ENCODE measurements at places on chromosomes 1 and 21.

GRCh38 chr1:8467308-8467707 is 149.4 kb downstream of the SLC45A1 start:
- no peak for DNase-seq

DNA sequence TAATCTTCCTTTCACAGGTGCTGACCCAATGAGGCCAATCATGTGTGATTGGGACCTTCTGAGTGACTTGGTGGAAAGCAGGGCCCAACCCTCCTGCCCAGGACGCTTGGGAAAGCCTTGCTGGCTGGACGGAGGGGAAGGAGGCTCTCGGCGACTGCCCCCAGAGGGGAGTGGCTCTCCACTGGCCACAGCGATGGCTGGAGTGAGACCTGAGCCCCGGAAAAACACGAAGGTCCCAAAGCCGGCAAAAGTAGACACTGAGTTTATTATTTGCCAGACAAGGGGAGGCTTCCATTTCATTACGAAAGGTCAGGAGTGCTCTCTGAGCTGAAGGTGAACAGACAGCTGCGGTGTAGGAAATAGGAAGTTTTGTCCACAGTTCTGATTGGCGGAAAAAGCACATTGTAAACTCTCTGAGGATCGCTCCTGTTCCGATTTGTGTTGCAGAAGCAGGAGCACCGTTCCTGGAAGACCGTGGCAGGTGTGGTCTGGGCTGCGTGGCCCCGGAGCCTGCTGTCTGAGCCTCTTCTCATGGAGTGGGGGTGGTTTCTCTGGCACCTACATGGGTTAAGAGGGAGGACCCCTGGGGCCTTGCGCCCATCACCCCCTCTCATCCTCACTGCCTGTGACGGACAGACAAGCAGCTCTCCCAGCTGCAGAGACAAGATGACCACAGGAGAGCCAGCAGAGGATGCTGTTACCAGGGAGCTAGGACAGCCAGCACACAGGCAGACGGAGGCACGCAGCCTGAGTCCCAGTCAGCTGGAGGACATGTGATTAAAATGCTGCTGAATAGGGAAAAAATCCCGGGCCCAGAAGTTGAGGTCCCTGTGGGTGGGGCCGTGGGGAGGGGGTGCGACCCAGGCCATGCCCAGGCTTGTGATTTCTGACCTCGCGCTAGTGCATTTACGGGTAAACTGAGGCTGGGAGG is 41.5 kb downstream of the KRTAP10-1 start:
- DNase-seq = no peak

DNA sequence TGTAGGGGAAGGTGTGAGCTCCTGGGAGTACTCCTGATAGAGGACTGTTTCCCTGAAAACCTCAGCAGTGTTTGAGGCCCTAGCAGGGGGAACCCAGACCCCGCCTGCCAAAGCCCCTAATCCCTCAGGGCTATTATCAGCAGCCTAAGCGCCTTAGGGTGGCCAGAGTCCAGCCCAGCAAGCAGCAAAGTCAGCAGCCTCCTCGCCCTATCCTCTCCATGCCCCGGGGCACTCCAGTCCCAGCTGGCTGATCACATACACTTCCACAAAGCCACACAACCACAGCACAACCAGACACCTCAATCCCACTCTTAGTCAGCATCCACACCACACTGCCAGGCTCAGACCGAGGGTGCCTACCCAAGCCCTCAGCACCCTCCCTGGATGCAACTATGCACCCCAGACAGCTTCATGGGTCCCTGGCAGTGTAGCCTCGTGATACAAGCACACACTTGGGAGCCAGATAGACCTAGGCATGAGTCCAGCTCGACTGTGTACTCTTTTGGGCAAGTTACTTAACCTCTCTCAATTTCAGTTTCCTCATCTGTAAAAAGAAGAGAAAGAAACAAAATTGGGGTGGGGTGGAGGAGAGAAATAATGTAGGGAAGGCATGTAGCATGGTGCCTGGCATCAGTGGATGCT is 7.1 kb downstream of the IGSF9 start:
- DNase-seq = no peak

DNA sequence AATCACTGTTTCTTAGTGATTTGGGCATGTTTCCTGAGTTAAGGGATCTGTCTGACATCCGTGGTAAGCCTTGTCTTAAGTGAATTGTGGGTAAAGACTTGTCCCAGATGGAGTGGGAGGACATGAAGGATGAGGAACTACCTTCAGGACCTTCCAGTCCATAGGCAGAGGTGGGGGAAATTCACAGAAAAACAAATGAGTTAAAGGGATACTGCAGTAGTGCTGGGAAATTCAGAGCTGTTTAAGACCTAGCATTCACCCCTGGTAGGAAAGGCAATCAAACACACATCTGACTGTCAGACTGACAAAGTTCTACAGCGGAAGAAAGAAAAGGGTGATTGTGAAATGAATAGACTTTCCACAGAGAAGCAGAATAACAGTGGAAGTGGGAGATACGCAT is 3.0 kb downstream of the GNAT2 start:
- no peak for DNase-seq

- no peak for DNase-seq
These were observed 116.1 kb downstream of the DMRTB1 start for GRCh38 chr1:53575141-53575954.

- DNase-seq = no peak
These were observed 152.7 kb downstream of the DAB1 start for GRCh38 chr1:57270927-57271698.

- DNase-seq = peak; percentile 74
These were observed 4.6 kb downstream of the IFFO2 start for GRCh38 chr1:18951818-18952391.

DNA sequence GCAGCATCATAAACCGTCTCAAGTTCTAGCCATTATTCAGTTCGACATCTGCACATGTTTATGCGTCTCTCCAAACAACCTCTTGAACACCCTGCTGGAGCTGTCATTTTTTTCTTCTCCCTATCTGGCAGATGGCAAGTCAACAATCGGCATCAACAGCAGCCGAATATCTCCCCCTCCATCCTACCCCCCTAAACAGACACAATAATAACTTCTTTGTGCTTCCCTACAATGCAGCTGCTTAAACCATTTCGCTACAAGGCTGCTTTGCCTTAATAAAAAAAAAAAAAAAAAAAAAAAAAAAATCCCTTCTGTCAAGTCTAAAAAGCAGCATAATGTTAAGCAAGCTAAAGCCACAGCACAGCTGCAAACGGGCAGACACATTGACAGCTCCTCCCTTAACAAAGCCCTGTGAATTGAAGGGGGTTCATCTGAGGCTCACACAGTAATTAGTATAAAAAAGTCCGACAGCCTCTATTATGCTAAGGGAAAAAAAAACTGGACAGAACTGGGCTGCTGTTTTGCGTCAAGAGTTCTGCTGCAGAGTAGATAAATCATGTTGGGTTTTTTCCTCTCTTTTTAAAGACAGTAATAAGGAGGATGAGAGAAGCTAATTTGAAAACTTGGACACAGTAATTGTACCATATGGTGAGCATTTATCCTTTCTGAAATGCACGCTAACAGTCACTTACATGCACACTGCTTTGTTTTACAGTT is 136.4 kb downstream of the AKT3 start:
- DNase-seq = no peak

DNA sequence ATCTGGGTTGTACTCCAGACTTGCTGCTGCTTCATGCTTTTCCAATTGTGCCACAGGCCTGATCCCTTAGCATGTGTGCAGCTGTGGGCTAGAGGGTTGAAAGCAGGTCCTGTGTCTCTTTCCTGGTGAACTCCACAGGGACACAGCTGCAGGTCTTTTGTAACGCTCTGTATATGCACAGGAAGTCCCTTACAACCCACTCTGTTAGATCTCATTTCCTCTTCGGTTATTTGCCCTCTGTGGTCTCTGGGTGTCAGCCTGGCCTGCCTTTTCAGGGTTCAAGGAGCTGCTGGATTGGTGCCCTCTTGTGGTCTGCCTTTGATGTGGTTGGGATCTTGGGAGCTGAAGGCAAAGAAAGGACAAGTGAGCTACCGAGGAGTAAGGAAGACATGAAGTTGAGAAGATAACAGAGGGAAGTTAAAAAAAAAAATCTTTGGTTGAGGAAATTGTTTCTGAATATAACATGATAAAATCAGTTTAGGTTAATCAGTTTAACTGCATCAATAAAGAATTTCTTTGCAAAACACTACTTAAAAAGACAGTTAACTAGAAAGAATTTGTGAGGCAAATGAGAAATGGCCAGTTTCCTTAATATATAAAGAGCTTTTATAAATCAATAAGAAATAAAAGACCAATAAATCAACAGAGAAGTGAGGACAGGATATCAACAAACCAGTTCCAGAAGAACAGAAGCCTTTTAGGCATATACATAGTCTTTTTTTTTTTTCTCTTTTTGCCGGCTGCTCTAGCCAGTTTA is 44.1 kb downstream of the UCK2 start:
- peak; percentile 15 for DNase-seq

- DNase-seq = no peak
These were observed 41.0 kb upstream of the SYNC start for GRCh38 chr1:32743380-32744070.

- DNase-seq = no peak
These were observed 174.7 kb downstream of the NRIP1 start for GRCh38 chr21:14890141-14890540.

- no peak for DNase-seq
These were observed 198.6 kb upstream of the HMCN1 start for GRCh38 chr1:185535621-185536020.

DNA sequence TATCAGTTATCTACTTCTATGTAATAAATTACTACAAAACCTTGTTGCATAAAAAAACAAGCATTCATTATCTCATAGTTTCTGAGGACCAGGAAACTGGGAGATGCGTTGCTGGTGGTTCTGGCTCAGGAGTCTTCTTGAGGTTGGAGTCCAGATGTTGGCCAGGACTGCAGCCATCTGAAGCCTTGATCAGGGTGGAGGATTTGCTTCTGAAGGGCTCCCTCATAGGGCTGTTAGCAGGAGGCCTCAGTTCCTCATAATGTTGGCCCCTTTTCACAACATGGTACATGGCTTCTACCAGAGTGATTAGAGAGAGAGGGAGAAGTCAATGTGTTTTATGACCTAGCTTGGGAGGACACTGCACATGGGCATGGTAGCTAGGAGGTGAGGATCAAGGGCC is 137.4 kb downstream of the CNIH3 start:
- no peak for DNase-seq

GRCh38 chr21:43298546-43299440 is 128.1 kb downstream of the SIK1 start:
- DNase-seq = no peak
